ENCODE measurements at places on chromosomes 12 and 14.
A peak's percentile ranks its signal among the peaks of the same experiment; 100 is the strongest.

DNA sequence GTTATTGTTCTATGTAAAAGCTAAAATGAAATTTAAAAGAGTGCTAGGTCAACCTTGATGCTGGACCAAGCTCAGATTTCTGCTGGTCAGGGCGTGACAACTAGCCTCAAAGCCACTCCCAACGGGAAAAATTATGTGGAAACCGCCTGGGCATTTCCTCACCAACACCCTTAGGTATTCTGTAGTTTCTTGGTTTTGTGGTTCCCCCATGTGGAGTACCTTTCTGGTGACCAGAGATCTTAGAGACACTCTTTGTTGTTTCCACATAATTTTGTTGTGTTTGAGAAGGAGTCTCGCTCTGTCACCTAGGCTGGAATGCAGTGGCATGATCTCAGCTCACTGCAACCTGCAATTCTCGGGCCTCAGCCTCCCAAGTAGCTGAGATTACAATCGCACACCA lies 119.9 kb downstream of the DENND5B start:
- no peak for DNase-seq

GRCh38 chr14:76643887-76644286 lies 117.4 kb upstream of the VASH1 start:
- no peak for DNase-seq

DNA sequence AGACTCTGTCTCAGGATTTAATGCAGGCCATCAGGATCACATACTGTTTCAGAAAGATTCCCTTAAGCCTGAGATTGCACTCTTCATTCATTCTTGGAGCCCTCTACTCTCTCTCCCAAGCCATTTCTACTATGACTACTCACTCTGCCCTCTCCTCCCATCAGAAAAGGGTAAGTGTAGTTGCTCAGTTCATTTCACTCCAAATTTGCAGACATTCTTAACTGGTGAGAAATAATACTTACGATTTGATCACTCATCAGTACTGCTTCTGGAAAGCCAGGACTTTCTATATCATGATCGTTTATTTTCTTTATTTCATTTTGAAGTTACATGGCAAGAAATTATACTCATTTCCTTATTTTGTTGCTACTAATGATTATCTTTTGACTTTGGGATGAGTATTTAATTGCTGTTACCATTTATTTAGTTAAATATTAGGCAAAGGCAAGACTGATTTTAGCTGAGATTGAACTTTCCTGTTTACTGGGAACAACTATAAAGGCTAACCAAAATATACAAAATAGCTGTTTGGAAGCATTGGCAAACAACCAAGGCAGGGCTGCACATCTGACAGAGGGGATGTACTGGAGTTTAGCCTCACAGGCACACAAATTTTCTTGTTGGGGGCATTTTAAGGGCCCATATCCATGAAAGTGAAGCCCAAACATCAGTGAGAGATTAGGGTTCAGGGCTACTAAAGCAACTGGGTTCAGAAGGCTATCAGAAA lies 4.1 kb upstream of the RERG start:
- peak; percentile 50 for DNase-seq

- DNase-seq: no peak
Observed at GRCh38 chr12:132493482-132494178, 3.7 kb downstream of the FBRSL1 start.

GRCh38 chr12:117152793-117153775 lies 37.2 kb downstream of the FBXO21 start:
- no peak for DNase-seq

DNA sequence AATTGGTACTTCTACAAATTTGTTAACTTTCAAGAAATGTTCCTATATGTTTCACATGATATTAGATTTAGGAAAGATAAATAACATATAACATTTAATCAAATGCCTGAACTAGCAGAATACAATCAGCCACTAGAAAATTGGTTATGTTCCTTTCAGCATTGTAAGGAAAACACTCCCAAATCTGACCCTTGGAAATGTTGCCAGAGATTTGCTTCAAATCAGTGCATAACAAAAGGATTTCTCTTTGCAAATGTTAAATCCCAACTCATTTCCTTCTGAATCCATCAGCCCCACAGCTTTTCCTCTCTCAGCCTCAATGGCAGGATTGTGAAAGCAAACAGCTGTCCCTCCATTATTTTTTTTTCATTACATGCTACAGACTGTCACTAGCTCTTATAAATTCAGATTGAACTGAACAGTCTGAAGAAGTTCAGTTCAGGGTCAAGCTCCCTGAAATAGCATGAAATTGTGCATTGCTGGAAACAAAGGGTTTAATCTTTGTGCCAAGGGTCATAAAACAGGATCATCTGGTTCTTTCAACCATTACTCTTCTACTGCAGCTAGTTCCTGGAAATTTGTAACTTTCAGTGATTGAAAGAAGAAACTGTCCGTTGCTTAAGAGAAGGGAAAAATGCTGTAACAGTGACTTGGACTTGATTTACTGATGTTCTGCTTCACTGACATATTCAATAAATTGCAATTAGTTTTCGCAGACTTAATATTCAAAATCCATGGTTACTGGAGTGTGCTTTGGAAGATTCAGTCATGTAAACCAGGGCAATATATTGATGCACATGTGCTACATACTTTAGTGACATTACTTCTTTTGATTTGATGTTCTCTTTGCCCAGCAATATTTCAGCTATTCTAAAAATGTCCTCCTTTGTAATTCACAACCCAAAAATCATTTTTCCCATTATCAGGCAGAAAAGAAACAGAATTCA lies 246.4 kb downstream of the RPL10L start:
- DNase-seq: no peak

- no peak for DNase-seq
Observed at GRCh38 chr12:113778432-113779132, 187.5 kb downstream of the RBM19 start.

- no peak for DNase-seq
Observed at GRCh38 chr12:4829793-4830162, 79.9 kb upstream of the KCNA1 start.

DNA sequence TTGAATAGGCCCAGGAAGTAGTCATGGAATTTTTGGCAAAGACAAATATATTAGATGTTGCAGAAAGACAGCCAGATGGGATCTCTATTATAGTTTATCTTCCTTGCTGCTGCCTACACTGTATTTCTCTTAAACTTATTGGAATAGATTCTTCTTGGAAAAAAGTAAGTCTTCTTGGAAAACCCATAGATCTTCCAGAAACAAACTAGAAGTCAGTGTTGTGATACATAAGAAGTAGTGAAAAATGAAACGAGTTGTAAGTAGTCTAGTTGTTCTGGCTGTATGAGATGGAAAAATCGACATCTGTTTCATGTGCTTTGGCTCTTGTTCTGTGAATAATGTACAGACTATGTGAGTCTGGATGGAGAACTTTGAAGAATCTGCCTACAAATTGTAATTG lies 29.0 kb downstream of the GLIPR1L2 start:
- no peak for DNase-seq

GRCh38 chr12:45419317-45419814 lies 203.5 kb downstream of the ANO6 start:
- no peak for DNase-seq

DNA sequence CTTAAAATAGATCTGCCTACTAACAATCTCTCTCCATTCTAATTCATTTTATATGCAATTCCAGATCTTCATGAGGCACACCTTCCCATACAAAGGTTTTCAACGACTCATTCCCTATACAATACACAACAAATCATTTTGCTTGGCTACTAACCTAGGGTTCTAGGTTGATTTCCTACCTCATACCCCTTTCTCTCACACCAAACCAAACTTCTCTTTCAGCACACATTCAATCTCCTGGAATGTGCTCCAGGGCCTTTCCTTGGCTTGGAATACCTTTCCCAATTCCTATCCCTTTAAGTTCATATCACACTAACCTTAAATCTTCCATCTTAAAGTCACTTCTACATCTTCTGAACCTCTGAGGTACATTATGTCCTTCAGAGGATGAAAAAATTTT lies 38.7 kb upstream of the MTERF2 start:
- DNase-seq: no peak

- DNase-seq: peak; percentile 83
Observed at GRCh38 chr14:20690848-20691640, 2.5 kb downstream of the ANG start.

DNA sequence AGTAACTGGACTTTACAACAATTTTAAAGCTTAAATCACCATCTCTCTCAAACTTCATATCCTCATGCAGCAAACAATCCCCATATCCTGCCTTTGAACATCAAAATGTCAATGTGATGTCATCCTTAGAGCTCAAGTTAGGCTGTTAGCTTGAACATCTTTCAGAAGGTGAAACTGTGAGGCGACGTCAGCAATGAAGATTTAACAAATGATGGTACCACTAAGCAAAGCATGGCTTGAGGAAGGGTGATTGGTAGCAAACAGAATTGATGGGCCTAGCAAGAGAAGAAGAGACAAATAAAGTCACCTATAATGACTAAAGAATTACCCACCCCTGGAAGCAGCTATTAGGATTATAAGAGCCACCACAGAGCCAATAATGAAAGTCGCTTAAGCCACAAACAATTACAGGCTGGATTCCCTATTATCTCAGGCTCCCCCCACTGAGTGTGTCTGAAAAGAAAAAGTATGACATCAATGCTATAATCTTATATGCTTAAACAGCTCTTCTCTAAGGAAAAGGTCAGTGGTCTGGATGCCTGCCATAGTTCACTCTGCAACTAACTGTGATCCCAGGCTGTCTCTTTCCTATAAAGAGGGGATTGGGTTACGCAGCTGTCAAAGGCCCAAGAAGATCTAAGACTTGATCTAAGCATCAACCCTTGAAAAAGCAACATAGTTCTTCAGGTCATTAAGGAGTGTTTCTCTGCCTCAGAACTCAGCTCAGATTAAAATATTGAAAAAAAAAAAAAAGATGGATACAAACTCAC lies 18.1 kb downstream of the EGLN3 start:
- peak; percentile 71 for DNase-seq

Data from cardiac fibroblast (primary cell).